ENCODE measurements at places on chromosomes 5 and 9.
A peak's percentile ranks its signal among the peaks of the same experiment; 100 is the strongest.

DNA sequence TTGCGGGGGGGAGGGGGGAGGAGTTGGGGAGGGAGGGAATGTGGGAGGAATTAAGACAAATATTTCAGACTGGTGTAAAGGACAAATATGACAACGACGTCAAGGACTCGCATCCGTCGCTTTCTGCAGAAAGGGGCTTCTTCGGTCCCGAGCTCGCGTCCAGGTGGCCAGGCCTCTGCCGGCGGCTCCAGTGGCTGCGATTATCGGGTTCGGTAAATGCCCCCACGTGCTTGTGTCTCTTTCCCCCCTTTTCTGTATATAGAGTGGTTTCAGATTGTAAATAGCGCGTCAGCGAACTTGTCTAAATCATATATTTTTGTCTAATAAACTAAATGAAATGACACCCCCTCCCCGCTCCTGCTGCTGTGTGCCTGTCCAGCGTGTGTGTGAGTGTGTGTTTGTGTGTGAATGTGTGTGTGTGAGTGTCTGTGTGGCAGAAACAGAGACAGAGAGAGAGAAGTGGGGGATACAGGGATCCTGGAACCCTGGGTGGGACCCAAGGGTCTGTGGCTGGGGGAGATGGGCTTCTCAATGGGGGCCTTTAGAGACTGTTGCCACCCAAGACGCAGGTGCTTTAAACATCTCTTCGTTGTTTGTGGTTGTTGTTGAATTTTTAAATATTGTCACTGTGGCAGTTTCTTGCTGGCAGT lies 5.6 kb downstream of the IRX1 start:
- no peak for DNase-seq

DNA sequence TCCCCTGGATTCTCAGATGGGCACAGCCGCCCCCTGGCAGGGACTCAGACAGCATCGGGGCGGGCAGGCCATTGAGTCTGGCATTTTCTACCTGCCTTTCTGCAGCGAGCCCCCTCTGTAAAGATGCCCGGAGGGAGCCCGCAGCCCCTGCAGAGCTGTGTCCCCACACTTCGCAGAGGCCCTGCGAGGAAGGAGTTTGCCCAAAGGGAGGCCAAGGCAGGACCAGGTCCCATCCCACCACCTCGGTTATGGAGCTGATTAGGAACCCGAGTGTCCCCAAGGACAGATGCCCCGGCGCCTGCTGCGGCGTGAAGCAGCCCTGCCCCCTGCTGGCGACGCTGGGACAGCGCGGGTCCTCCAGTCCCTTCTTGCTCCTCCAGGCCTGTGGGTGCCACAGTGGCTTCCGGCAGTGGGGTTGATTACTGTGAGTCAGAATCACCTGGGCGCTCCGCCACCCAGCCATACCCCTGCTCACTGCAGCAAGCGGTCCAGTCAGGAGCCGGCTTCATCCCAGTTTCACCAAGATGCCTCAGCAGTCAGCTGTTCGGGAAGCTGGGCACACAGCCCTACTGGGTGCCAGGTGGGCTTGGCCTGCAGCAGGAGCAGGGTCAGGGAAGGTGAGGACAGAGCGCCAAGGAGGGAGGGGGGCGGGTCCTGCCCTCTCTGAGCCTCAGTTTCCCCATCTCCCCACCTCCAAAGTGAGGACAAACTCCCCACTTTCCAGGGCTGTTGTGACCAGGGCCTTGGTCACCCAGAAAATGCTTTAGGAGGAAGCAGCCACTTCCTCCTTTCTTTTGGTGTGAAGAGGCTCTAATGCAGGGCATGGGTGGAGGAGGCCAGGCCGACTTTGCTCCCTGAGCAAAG lies 117.2 kb downstream of the RXRA start:
- peak; percentile 92 for DNase-seq

DNA sequence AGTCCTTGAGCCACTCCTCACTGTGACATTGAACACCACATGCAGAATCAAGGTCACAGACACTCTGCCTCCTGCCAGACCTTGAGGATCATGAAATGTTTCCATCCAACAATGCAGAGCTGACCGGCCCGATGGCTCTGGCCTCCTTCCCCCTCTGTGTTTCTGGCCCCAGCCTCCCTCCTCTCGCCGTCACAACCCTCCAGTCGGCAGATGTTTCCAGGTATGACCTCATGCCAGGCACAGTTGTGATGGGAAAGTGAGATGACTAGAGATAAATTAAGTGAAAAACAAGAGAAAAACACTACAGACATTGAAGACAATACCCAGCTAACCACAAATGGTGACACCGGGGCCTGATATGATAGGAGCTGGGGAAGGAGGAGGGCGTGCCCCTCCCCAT lies 9.8 kb downstream of the NTNG2 start:
- DNase-seq = no peak

DNA sequence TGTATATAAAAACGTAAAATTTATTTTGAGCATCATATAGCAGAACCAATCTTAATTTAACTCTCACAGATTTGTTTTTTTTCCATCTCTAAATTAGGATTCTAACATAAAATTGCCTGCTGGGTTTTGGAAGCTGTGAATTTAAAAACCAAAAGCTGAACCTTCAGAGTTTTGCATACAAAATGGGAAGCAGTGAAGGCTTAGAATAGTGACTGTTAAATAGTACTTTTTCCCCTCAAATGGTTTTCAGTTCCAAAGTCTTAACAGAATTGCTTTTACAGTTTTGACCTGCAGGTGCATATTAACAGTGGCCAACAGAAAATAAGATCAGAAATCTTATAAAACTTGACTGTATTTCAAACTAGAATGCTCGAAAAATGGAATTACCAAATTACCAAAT lies 55.1 kb upstream of the LVRN start:
- no peak for DNase-seq

DNA sequence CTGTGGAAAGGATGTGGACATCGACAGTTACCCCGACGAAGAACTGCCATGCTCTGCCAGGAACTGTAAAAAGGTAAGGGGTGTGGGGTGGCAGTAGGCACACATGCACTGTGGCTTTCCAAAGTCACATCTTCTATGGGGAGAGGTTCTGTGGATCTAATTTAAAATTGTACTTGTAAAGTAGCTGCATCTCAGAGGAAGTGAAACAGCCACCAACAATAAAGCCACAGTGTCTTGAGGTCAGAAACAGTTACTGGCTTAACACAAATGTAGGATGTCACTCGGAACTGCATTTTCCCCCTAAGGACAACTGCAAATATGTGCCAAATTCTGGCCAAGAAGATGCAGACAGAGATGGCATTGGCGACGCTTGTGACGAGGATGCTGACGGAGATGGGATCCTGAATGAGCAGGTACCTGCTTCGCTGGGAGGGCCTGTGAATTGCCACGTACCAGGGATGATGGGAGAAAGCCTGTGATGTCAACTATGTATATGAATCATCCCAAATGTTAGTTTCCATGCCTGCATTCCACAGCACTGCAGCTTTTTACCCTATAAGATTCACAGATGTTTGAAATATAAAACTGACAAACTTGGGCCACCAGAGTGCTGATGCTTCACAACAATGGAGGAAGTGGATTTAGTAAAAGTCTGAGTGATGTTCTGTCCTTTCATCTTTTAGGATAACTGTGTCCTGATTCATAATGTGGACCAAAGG lies 35.3 kb downstream of the THBS4 start:
- DNase-seq = no peak
